ENCODE measurements at places on chromosomes 6 and 20.

DNA sequence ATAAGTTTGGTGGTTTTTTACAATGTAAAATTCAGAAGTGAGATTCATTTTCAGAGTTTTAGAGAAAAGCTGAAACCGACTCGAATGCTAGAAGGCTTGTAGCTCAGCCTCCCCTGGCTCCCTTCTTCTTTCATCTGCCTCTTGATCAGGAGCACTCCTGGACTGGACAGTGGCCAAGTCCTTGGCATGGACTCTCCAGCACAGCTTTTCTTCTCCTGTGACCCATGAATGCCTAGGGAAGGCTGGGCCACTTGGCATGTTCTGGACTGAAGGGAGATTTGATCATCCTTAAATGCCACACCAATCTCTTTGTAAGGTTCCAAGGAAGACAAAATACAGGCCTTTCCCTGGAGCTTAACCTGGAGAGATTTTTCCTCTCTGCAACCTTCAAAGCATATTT is 384.0 kb upstream of the SASH1 start:
- DNase-seq = no peak

- no peak for DNase-seq
Measured at GRCh38 chr20:3080939-3081388, 3.6 kb downstream of the AVP start.

GRCh38 chr6:40960742-40961430 is 78.1 kb downstream of the UNC5CL start:
- no peak for DNase-seq

DNA sequence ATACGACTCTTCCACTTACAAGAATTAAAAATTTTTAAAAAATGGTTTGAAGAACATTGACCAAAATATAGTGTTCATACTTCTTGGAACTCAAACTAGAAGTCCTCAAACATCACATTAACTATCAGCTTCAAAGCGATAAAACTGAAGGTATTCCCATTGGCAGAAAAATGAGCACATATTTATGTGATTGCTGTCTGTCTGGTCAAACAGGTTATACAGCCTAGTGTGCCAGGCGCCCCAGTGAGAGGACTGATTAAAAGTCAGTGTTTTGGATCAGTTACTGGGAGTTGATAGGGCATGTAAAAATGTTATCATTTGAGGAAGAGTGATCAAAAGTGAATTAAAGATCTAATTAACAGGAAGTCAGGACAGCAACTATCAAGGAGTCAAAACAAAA is 738.8 kb downstream of the HDGFL1 start:
- DNase-seq = no peak

GRCh38 chr20:61254881-61255626 is 3.0 kb downstream of the CDH4 start:
- DNase-seq = no peak

- DNase-seq = no peak
Measured at GRCh38 chr20:5658912-5659345, 91.3 kb upstream of the SHLD1 start.

GRCh38 chr6:105898286-105898685 is 187.8 kb upstream of the PRDM1 start:
- no peak for DNase-seq

DNA sequence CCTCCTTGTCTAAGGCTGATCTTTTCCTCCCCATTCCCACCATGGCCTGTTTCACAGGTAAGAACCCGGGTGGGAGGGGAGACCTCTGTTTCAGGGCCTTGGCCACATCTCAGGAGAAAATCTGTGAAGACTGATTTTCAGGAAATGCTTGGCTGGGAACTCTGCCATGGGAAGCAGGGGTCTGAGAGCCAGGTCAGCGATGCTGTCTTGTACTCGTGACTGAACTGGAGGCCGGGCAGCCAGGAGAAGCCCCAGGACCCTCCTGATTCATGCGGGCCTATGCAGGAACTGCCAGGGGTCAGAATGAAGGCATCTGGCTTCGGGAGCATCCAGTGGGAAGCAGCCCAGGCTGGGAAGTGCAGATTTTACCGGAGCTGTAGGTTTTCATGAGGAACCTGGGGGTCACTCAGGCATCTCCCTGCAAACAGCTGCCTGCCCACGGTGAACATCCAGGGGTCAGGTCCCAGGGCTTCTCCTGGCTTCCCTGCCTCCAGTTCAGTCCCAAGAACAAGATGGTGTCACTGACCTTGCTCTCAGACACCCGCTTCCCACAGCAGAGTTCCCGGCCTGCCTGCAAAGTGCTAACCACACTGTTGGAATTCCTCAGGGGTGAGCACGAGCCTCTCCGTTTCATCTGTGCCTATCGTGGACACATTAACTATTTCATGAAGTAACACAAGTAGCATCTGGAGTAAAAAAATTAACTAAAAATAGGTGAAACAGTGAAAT is 90.2 kb upstream of the SULF2 start:
- DNase-seq = no peak

DNA sequence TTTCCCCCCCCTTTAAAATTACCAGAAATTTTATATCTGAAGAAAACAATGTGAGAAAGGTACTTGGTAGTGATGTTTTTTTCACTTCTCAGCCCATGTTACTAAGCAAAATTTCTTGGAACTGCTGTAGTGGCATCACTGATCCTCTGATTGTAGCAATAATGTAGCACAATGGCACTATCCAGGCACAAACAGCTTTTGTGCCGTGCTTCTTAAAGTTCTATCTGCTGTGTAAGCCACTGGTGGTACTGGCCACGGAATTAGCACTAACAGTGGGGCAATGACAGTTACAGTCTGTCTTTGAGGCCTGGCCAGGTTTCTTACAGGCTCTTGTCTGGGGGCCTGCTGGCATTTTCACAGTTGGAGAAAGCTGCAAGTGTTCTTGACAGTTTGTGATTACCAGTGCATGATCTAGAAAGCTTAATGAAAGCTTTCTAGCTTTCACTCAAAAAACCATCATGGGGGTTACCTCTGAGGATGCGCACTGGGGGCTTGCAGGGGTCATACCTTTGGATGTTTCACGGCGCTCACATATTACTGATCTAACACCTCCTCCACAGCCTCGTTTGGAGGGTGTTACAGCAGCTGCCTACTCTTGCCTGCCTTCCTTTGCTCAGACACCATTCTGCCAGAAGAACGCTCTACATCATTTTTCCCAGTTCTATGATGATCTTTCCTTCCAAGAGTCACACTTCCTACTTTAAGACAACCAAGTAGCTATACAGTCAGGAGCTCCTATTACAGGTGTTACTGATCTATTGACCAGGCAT is 58.4 kb upstream of the ARMH2 start:
- DNase-seq = no peak

- peak; percentile 51 for DNase-seq
Measured at GRCh38 chr20:20237093-20237959, 130.6 kb upstream of the INSM1 start.

DNA sequence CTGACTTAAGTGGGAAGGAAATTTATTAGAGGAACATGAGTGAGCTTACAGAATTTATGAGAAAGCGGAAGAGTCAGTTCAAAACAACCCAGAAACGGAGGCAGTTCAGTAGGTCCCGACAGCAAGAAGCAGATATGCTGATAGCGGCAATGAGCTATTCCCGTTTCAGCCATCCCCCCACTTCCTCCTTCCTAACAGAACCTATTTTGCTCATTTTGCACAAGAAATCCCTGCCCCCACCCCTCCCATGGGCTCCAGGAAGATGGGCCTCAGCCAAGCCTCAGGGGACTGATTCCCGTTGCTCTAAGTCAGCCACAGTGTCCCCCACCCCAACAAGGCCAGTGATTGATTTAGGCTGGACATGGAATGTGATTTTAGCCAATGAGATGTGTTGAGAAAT is 157.5 kb downstream of the CEBPB start:
- DNase-seq = no peak

- no peak for DNase-seq
Measured at GRCh38 chr20:62226707-62227590, 6.9 kb upstream of the HRH3 start.

DNA sequence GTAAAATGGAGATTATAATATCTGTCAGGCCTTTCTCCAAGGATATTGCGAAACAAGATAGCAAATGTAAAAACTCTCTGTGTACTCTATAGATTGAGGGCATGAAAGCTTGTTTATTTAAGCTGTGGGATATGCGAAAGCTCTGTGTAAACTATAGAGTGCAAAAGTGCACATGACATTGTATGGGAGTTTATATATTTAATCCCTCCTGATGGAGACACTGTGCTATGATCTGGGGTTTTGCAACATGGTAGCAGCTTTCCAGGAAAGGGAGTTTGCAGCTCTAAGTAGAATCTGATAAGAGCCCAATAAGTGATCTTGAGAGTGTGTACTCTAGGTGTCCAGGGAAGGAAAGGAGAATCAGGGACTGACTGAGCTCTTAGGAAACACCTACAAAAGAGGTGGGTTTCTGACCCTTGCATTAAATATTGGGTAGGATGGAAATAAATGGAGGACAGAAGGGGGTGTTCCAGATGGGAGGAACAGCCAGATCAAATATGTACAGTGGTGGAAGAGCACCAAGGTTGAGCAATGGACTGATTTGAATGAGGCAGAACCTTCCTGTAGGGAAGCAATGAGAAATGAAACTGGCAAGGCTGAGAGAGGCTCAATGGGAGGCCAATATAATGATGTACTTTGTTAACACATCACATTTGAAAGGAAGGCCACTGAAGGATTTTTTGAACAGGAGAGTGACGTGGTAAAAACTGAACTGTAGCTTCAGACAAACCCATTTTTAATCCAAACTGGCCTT is 450.1 kb downstream of the GJA1 start:
- no peak for DNase-seq

DNA sequence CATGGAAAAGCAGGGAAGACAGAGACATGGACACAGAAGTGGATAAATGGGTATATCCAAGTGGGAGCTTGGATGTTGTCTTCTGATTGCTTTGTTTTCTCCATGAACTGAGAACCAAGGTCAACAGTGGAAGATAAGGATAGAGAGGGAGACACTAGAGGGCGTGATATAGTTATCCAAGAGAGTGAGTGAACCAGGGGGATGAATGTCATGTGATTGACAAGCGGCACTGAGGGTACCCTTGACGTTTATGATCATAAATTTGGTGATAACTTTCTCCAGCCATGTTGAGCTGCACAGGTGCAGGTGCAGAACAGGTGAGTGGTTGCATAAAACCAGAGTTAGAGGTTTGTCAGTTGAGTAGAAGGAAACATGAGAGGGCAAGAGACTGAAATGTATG is 20.7 kb downstream of the EBF4 start:
- DNase-seq = no peak

DNA sequence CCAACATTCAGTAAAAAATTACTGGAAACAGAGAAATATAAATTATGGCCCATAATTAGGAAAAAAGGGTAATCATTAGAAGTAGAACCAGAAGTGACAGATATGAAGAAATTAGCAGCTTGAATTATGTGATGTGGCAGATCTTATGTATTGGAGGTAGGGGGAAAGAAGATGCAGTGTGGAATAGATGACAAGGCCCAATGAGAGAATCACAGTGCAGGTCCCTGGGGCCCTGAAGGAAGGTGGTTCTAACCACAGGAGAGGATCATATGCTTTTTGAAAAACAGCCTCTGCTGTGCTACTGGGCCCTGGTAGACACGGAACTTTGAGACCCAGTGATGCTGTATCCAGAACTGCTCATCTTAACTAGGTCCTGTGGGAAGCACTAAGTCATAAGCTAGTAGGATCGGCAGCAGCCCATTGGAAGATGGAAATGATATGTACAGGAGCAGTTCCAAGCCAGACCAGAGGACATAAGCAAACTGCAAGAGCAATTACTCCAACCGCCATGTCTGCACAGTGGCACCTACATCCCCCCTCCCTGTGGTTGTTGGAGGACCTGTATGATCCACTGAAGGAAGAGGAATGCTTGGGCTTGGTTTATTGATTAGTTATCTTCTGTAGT is 14.2 kb downstream of the HEBP2 start:
- no peak for DNase-seq

DNA sequence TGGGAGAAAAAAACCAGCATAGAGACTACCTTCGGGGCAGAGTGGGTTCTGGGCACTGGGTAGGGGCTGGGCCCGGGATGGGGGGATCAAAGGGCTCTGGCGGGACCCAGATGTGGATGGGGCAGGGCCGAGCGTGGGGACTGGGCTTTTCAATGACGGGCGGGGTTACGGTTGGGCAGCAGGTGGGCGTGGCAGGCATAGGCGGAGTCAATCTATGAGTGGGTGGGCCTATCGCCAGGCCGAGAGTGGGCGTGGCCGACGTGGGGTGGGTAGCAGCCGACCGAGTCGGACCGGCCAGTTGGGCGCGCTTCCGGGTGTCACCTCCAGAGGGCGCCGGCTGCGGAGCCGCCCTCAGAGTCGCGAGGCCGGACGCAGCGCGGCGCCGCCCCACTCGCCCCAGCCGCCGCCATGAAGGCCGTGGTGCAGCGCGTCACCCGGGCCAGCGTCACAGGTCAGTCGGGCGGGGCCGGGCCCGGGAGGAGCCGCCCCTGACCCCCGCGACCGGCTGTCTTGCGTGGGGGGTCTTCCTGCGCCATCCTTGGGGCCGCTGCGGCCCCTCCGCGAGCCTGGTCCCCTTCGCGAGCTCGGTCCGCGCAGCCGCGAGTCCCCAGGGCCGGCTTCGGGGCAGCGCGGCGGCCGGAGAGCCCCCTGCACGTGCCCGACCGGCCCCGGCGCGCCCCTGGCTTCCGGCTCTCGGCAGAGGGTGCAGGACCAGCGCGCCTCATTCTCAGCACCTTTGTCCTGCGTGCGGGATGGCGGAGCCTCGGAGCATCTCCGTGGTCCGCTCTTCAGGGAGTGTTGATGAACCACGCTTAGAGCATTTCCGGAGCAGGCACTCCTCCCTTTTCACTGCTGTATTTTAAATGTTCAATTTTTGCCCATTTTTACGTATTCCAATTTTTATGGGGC is at the start of gene DTD1:
Gene DTD1, plus strand, starts transcription at position 390 of the 909 bp plus-strand sequence. Its CDS starts 19 bp downstream, at position 409.
- peak; percentile 93 for DNase-seq

GRCh38 chr6:106637717-106638341 is 8.5 kb downstream of the QRSL1 start:
- no peak for DNase-seq

DNA sequence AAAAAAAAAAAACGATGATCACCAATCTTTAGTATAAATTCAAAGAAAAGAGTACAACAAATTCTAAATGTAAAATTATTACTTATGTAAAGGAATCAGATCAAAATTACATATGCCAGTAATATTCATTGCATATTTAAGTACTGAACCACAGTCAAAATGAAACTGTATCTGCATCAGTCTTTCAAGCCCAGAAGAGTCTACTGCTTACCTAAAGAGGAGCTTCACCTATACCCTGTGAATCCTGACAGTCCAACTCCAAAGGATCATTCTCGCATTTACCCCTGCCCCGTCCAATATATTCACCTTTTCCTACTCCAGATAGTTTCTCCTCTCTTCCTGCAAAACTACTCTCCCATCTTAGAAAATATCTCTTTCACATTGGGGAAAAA is 9.2 kb downstream of the ATG5 start:
- no peak for DNase-seq

All from WERI-Rb-1 (cell line).